Astrocyte of the cerebellum (primary cell): ENCODE measurements at places on chromosomes 13 and 19.

- no peak for DNase-seq
Observed at GRCh38 chr13:41458761-41459431, 1.5 kb downstream of the RGCC start.

GRCh38 chr13:26964278-26965250 lies 204.0 kb upstream of the GPR12 start:
- no peak for DNase-seq

DNA sequence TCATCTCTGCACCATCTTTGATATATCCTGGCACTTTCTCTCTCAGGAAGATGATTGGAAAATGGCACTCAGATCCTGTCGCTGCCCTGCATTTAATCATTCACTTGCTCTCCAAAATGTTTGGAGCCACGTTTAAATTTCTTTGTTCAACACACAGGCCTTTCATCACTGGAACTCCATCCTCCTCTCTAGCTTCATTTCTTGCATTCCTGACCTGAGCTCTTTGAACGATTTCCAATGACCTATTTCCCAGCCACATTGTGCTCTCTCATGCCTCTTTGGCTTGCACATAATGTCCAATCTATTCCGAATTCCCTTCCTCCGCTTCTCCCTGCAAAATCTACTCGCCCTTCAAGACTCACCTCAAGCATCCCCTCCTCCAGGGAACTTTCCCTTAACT lies 287.4 kb upstream of the NBEA start:
- DNase-seq, result no peak

DNA sequence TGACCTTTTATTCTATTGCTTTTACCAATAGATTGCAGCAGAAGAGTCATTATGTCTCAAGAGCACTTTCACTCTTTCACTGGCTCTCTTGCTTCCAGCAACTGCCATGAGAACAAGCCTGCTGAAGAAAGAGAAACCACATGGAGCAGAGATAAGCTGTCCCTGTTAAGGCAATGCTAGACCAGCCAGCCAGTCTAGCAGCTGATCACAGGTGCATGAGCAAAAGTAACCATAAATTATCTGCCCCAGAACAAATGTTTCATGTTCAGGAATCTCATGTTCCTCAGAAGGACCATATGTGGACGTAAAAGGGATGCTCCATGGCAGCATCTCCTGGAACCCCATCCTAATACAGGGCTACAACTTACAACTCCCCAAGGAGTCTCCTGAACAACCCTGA lies 20.4 kb upstream of the DCLK1 start:
- DNase-seq, result no peak

- no peak for DNase-seq
Observed at GRCh38 chr13:38606699-38607535, 80.0 kb upstream of the FREM2 start.

GRCh38 chr13:45691251-45691650 lies 10.9 kb upstream of the CBY2 start:
- no peak for DNase-seq

DNA sequence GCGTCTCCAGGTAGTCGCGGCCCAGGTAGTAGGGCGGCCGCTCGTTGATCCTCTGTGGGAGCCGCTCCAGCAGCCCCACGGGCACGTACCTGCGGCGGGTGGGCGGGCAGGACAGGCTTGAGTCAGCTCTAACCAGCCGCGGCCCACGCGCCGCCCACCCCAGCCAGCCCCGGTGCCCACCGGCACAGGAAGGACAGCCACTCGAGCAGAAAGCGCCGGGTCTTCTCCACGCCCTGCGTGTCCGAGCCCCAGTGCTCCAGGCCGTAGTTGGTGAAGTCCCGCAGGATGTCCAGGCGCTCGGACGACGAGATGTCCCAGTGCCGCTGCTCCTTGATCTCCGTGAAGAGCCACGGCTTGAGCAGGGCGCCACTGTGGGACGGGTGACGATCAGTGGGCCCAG lies 877 bp upstream of the PRR22 start:
- DNase-seq, result no peak

DNA sequence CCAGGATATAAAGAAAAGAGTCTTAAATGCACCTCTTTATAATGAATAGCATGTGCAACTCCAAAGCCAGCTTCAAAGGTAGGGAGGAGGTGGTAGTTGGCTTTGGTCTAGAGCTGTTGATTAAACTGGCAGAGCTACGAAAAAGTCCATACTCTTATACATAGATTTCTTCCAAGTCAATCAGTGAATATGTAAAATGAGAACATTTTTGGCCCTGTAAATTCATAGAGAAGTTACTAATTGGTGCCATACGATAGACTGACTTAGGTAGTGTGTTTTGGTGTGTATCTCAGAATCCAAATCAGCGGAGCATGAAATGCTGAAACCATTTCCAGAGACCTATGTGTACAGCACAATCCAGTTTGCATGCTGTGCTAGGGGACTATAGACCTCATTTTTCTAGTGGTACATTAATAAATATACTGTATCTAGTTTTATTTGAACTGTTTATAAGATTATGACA lies 17.1 kb upstream of the DPY19L3 start:
- no peak for DNase-seq

DNA sequence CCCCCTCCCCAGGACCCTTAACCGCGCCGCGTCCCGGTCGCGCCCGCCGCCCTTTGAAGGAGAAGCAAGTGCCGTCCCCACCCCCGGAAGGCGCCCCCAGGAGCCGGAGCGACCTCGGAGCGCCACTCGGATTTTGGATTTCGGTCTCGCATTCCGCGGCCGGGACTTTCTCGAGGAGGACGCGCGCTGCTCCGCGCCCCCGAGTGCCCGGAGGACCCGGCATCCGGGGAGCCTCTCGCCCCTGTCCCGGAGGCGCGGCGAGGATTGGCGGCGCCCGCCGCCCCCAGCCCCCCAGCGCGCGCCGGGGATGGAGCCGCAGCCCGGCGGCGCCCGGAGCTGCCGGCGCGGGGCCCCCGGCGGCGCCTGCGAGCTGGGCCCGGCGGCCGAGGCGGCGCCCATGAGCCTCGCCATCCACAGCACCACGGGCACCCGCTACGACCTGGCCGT lies 1.6 kb downstream of the MIDN start:
- DNase-seq, result no peak

DNA sequence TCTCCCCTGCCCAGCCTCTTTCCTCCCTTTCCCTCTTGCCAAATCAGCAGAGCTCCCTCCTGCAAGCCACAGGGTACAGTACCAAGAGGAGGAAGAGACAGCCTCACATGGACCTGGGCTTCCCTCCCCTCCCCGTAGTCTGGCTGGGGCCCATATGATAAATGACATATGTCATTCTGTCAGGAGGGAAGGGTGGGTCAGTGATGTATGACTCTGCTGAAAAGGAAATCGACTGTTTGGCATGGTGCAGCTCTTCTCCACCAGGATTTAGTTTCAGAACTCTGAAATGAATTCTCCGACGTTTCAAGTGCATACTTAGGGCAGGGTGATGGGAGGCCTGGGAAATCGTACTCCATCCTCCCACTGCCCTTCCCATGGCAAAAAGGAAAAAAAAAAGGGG lies 9.8 kb downstream of the TSHZ3 start:
- no peak for DNase-seq

GRCh38 chr19:55460670-55461258 lies 678 bp downstream of the ISOC2 start:
- no peak for DNase-seq

DNA sequence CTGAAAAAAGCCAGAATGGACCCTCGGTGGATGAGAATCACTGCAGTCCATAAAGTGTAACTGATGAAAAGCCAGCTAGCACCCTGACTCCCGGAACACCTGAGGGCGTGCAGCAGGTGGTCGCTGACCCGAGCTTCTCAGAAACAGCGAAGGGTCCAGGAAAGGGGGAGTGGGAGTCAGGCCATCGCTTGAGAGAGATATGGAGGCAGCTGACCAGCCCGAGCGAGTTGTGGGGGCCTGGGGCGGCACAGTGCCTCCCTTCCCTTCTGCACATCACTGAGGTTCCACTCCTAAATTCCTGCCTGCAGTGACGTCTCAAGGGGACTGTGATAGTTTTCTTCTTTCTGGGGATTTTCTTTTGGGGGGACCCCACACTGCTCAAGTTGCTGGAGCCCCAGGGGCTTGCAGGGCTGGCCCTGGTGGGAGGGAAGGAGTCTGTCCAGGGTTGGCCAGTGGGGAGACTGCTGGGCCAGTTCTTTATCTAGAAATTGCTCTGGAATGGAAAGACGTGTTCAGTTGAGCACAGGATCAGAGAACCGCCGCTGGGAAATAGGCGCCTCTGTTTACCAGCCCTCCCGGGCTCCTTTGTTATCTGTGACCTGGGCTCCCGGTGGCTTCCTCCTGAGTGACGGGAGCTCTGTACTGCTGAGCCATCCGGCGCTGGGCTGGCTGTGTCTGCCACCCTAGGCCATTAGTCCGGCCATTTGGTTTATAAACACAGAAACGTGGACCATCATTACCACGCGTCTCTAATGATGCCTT lies 71.3 kb downstream of the RAB20 start:
- DNase-seq, result no peak

DNA sequence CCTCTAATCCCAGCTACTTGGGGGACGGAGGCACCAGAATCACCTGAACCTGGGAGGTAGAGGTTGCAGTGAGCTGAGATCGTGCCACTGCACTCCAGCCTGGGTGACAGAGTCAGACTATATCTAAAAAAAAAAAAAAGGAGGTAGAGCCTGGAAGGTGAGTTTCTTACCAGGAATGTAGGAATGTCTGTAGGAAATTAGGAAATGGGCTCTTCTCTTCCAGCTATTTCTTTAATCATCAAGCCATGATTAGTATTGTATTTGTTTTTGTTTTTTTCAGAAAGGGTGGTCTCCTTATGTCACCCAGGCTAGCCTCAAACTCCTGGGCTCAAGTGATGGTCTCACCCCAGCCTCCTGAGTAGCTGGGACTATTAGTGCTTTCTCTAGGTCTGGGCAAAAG lies 26.3 kb upstream of the SERP2 start:
- no peak for DNase-seq

DNA sequence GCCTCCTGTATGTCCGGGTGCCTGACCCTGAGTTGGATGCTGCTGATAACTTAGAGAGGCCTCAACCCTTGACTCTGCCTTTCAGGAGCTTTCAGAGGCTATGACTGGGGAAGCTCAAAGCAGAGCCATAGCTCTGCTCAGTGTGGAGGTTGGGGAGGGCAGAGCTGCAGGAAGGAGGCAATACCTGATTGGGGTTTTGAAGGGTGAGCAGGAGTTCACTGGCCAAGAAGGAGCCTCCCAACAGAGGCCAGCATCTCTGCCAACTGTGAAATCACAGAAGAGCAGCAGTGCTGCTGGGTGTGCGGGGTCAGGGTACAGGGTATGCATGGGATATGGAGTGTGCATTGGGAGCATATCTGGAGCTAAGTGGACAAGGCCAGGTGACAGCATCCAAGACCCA lies 21.6 kb downstream of the TMEM38A start:
- no peak for DNase-seq
